Foreskin fibroblast (primary cell): ENCODE measurements at places on chromosomes 2 and 18.

- DNase-seq = no peak
These were observed 27.0 kb downstream of the SPEG start for GRCh38 chr2:219461669-219462068.

DNA sequence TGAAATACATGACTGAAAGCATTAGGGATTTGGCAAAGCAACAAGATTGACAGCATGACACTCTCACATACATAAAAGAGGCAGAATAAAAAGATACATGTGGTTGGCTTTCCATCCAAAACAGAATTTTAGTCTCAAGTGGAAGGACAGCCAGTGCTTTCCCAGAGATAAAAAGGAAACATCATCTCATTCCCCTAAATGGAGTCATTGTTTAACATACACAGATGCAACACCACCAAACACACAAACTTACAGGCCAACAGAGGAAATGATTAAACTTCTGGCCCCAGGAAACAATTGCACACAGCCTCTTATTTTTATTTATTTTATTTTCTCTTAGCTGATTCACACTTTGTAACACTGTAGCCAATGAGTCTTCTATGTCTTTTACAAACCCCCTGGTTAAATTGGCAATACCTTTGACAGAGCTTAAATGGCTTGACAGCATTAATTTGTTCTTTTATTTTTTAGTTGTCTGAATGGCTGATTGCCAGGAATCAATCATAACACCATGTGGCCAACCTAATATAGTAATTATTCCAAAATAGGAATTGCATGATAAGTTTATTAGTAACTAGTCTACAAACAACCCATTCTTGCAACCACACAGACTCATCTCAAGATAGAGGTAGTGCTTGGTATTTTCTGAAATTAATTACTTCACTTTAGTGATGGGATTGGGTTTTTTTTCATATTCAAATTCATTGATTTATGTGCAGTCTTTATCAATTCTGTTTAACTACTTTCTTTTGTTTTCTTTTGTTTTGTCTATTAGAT, 190.5 kb downstream of the RND3 start:
- DNase-seq = peak; percentile 73

DNA sequence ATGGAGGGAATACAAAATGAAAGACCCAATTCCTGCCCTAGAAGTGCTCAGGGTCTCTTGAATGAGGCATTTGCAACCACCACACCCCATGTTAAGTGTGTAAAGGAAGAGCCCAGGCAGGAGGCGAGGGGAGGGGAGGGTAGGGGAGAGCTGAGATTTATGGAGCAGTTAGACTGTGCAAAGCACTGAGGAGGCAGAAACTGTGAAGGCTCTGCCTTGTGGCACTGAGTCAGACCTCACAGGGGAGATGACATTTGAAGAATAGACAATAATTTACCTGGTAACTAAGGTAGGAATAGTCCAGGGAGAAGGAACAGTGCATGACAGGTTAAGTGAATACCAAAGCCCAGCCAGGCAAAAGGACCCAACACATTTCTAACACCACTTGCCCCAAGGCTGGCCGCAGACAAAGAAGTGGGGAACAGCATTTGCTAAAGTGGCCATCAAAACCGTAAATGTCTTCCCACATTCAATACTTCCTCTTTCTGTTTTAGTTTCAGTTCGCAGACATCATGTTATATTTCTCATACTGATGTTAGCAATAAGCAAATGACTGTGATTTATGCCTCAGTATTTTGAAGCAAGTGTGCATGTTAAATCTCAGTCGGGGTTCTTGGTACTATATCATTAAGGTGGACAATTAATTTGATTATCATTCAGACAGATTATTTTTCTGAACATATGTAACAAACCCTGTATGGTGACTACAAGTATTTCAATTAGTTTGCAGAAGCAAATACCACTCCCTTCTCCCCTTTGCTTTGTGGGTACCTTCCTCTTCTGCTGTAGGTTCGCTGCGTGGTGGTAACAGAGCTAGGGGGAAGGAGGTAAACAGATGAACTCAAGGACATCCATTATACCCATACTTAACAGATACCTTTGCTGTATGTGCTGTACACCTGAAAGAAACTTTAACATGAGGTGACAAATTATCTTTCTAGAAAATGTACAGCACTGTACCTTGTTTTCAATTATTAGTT, 27.5 kb downstream of the CDH20 start:
- DNase-seq = no peak

DNA sequence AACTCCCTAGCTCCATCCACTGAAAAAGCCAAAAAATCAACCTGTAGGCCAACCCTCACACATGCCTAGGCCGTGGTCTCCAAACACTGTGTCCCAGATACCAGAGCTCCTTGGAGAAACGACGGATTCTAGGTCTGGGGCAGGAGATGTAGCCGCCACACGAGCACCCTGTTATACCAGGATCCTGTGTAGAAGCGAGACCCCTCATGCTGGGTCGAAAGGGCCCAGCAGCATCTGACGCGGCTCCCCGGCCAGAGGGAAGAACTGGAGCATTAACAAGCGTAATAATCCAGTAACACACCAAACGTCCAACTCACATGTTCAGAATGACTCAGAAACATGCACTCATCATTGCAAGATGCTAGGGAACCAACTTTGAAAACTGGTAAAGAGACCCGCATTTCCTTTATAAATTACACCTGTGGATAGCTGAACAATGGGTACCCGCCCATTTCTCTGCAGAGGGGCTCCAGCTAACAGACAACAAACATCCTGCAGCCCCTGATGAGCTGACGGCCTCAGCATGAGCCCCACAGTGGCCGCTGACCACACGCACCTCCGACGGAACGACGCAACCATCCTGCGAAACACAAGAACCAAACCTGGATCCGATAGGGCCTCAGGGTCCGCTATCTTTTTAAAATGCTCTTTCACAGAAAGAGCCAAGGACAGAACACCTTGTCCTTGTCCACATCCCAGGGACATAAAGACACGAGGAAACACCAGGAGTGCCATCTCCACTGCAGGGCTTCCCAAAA, 14.2 kb downstream of the SLC66A2 start:
- no peak for DNase-seq

- DNase-seq = no peak
These were observed 36.9 kb downstream of the ATOH8 start for GRCh38 chr2:85790499-85791188.

DNA sequence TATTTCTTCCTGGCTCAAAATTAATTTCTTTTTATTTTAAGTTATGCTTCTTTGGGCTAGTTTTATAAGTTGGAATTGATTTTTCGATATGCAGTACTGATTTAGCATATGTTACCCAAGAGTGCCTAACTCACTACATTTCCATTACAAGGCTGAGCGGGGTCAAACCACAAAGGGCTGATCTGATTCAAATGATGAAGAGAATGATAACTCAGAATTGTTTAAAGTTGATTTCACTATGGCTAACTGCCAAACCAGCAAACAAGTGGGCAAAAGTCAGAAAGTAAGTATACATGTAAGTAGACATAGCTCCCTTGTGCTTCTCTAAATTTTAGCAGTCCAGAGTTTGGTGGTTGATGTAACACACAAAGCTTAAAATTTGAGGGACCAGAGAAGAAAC, 35.6 kb downstream of the RAD51AP2 start:
- peak; percentile 9 for DNase-seq

DNA sequence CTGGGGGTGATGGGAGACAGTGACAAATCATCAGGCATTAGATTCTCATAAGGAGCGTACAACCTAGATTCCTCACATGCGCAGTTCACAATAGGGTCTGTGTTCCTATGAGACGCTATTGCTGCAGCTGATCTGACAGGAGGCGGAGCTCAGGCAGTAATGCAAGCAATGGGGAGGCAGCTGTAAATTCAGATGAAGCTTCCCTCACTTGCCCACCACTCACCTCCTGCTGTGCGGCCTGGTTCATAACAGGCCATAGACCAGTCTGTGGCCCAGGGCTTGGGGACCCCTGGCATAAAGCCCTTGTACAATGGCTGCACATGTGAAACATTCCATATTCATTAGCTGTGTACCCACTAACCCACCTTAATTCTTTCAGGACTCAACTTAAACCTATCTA, 18.0 kb downstream of the NMUR1 start:
- DNase-seq = no peak

- no peak for DNase-seq
These were observed 33.9 kb downstream of the NBAS start for GRCh38 chr2:15527074-15527739.
